Inflammatory macrophage treated with lipopolysaccharide for 4 hours (primary cell): ENCODE measurements at places on chromosomes 7 and 10.

- no peak for DNase-seq
Measured at GRCh38 chr7:77444123-77444522, 28.0 kb upstream of the GSAP start.

- DNase-seq = no peak
Measured at GRCh38 chr10:72087969-72088888, at the start of gene SPOCK2. Gene SPOCK2, minus strand, starts transcription at chr10:72088551. Its CDS starts 223 bp downstream, at chr10:72088328.

DNA sequence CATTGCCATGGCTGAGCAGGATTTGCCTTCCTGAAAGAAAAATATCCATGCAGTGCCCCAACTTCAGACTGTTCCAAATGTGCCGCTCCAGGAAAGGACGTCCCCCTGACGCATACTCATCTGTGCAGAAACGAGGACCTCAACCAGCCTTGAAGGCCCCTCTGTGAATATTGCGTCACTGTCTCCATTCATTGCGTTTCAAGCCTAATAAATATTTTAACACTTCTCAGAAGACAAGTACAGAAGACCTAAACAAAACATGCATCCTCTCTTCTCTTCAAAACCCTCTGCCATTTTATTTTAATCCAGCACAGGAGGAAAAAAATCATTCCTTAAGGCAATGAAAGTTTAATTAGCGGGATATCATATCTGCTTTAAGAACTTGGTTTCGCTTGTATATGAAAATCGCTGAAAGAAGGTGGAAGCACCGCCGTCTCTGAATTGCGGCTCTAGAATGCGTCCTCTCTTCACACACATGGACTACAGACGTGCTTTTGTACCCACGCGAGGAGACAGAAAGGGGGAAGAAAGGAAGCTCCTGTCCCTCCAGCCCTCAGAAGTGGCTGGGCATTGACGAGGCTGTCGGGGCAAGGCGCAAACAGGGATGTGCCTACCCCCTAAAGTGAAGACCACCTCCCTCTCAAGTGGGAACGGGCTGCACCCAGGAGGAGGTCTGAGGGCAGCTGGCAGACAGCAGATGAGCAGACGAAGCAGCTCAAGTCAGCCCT lies 36.8 kb downstream of the RGS10 start:
- DNase-seq = no peak

GRCh38 chr10:122830273-122830964 lies 15.2 kb downstream of the CUZD1 start:
- DNase-seq = no peak

- no peak for DNase-seq
Measured at GRCh38 chr7:35261041-35261440, 7.1 kb upstream of the TBX20 start.

- peak; percentile 18 for DNase-seq
Measured at GRCh38 chr7:79176859-79177477, 276.5 kb downstream of the MAGI2 start.

DNA sequence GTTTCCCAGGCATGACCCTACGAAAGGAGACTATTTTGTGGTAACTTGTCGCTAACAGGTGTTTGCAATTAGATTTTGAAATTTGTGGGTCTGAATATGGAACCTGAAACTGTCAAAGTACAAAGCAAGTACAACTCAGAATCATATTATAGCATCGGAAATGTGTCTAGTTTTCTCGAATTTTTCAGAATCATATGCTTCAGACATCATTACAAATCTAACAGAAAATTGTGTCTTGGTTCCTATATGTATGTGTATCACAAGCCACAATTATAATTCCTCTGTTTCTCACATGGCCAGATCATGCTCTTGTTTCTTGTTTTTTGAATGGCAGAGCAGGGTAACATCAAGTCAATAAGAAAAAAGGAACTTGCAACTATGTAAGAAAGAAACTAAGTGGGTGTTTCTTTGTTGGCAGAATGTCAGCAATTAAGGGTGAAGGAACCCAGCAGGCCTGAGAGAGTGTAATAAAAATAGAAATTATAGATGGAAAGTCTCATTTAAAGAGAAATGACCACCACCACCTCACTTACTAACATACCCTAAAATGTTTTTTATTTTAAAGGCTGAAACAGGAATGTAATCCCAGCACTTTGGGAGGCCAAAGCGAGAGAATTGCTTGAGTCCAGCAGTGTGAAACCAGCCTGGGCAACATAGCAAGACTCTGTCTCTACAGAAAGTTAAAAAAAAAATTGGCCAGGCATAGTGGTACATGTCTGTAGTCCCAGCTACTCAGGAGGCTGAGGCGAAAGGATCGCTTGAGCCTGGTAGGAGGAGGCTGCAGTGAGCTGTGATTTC lies 51.3 kb downstream of the PRTFDC1 start:
- peak; percentile 93 for DNase-seq

GRCh38 chr10:28479425-28479865 lies 53.5 kb upstream of the WAC start:
- DNase-seq = peak; percentile 27

- peak; percentile 95 for DNase-seq
Measured at GRCh38 chr7:29177963-29178600, 16.5 kb upstream of the CHN2 start.

DNA sequence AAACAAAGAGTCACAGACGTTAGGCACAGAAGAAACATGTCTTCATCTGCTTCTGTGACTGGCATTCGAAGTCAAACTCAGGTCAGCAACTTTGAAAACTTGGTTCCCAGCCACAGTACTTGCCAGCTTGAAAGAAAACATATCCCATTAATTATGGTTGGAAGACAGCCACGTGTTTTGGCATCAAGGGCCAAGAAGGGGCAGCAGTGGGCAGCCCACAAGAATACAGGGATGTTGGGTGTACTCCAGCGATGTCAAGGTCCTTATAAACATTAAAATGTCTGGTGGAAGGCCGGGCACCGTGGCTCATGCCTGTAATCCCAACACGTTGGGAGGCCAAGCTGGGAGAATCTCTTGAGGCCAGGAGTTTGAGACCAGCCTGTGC lies 29.5 kb downstream of the JCAD start:
- no peak for DNase-seq

GRCh38 chr7:100673942-100674410 lies 436 bp downstream of the GNB2 start:
- peak; percentile 30 for DNase-seq

GRCh38 chr7:148645898-148646297 lies 52.8 kb upstream of the CUL1 start:
- peak; percentile 44 for DNase-seq

DNA sequence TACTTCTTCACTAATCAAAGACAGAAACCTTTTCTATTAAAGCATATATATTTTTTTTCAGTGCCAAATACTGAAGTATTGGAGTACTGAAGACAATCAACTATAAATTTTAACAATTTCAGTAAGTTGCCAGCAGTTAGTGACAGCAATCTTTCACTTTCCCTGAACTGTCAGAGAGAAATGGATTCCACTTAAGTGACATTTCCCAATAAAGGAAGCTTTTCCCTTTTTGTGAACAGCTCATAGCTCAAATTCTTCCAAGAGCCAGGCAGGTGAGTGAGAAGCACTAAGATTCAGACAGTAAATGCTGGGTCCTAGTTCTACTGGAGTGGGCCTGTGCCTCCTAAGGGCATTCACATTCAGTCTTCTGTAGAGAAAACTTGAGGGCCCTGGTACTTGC lies 142.0 kb downstream of the SRPK2 start:
- DNase-seq = no peak

- DNase-seq = no peak
Measured at GRCh38 chr10:71219918-71220688, 7.7 kb downstream of the UNC5B start.

DNA sequence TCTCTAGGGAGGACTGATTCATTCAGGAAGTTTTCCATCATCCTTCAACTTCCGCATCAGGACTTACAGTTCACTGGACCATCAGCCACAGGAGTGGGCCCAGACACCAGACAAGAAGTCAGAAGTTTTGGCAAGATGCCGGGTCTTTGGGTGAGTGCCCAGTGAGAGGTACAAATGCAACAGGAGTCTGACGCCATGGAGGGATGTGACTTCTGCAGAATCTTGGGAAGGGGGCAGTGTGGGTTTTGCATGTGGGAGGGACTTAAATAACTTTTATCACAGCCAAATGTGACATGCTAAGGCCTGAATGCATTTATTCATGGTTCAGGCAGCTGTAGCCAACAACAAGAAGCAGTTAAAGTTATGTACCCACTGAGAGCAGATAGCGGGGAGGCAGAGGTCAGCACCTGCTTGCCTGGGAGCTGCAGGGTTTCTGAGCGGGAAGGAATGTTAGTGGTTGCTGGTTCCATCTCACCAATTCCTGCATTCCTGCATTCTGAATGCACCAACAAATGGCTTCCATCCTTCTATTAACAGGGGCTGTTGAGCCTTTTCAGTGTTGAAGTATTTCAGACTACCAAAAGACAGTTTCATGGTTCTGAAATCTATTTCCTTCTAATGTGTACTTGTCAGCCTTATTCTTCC lies 375.2 kb downstream of the PAXIP1 start:
- DNase-seq = no peak

GRCh38 chr7:44267178-44267577 lies 58.2 kb downstream of the CAMK2B start:
- no peak for DNase-seq

DNA sequence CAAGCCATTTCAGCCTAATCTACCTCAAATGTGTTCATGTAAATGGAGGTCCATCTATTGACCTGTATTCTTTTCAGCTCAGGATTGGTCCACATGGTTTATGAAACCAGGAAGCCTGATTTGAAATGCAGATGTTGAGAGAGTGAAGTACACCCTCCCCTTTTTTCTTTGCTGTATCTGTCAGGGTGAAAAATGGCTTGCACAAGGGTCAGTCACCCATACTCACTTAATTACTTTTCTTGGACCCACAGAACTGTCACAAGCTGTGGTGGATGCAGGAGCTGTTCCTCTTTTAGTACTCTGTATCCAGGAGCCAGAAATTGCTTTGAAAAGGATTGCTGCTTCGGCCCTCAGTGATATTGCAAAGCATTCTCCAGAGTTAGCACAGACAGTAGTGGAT lies 41.2 kb downstream of the SPAG6 start:
- DNase-seq = no peak

DNA sequence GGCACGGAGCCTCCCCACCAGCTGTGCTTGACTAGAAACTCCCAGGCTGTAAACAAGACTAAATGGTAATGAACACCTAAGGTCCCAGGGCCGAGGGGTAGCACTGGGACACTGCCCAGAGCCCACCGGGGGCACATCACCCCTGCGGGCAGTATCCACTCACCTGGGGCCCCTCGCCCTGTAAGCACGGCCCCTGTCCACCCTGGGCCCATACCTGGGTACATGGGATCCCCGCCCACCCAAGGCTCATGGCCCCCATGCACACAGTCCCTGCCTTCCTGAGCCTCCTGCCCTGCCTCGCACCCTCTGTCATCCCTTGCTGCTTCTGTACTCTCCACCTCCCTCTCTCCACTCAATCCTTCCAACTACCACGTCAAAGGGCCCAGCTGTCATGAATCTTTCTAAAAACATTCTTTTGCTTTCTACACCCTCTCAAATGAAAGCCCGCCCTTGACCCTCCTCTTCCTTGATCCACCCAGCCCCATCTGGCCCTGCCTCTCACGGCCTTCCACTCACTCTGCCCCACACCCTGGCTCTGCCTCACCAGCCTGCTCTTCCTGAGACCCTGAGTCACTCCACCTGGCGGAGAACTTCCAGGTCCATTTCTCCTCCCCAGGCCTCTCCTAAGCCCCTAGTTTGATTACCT lies 173.1 kb downstream of the PARD3 start:
- DNase-seq = no peak

DNA sequence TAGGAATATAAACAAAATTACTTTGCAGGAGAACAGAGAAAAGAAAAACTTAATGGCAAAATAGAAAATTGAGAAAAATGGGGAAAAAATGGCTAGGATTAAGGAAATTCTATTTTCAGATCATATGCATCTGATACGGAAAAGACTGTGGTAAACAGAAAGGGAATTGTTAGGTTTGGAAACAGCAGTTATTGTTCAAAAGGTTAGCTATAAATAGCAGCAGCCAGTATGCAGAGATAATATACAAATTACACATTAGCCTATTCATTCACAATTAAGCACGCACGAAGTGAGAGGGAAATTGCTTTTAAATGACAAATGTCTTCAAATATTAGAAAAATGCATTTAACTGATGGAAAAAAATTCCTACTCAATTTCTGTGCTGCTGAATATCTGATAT lies 224.1 kb upstream of the FAM3C start:
- no peak for DNase-seq

- no peak for DNase-seq
Measured at GRCh38 chr7:71198887-71199286, 66.9 kb downstream of the GALNT17 start.

DNA sequence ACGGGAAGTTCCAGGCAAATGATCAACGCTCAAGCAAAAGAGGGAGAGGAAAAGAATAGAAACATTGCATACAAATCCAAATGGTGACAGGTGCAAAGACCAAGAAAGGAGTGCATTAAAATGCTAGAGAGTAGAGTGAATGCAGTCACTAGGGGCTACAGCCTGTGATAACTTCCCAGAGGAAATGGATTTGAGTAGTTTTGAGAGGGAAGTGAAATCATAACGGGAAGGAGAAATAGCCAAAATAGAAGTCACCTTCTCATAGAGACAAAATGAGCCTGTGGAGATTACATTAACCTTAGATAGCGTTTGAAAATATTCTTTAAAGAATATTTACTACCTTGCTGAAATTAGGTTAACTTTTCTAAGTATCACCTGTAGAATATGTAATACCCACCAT lies 26.5 kb downstream of the NUP42 start:
- DNase-seq = peak; percentile 70

DNA sequence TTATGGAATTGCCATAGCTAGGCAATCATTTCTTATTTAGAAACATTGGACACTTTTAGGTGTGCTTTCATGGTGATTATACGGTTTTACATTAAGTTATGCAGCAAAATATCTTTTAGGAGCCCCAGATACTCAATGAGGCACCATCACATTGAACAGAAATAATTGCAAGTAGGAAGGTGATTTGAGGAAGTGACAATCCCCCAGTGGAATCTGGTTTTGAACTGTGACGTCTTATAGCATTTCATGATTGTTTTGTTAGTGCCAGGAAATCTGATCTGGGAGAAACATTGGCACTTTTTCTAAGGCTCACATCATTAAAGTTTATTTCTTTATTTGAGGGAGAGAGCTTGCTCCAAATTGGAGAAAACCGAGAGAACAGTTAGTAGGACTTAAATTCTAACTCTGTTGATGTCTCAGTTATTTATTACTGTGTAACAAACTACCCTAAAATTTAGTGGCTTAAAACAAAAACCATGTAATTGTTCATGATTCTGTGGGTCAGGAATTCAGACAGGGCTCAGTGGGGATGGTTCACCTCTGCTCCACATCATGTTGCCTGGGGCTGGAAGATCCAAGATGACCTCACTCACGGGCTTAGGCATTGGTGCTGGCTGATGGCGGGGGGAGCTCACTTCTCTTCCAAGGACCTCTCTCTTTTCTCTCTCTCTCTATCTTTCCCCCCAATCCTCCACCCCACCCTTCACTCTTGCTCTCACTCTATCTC lies 78.2 kb upstream of the STEAP1B start:
- DNase-seq = peak; percentile 72

- peak; percentile 15 for DNase-seq
Measured at GRCh38 chr10:14093730-14094484, 236.8 kb downstream of the FRMD4A start.

- DNase-seq = no peak
Measured at GRCh38 chr7:107277331-107277730, 108.5 kb downstream of the HBP1 start.

GRCh38 chr7:67743501-67743900 lies 746.9 kb downstream of the TYW1 start:
- no peak for DNase-seq

GRCh38 chr10:27699776-27700175 lies 45.8 kb downstream of the MKX start:
- no peak for DNase-seq
